IPS DF 6.9 (cell line): ENCODE measurements at places on chromosomes 11 and 22.

- no peak for DNase-seq
Observed at GRCh38 chr11:33884035-33884434, 7.8 kb downstream of the LMO2 start.

DNA sequence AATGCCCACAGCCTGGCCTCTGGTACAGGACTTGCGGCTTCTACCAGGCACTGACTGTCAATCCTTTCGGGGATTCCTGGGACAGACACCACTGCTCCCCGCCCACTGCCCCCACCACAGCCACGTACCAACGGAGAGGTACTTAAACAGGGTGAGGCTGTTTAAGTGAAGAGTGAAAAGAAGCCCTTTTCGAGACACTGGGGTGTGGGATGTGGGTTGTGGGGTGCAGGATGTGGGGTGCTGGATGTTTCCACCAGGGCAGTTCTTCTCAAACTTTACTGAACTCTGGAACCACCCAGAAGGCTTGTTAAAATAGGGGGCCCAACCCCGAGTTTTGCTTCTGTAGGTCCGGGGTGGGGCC, 34.2 kb upstream of the PRR5 start:
- DNase-seq: no peak

- no peak for DNase-seq
Observed at GRCh38 chr11:132471466-132471865, 1060.8 kb downstream of the OPCML start.

DNA sequence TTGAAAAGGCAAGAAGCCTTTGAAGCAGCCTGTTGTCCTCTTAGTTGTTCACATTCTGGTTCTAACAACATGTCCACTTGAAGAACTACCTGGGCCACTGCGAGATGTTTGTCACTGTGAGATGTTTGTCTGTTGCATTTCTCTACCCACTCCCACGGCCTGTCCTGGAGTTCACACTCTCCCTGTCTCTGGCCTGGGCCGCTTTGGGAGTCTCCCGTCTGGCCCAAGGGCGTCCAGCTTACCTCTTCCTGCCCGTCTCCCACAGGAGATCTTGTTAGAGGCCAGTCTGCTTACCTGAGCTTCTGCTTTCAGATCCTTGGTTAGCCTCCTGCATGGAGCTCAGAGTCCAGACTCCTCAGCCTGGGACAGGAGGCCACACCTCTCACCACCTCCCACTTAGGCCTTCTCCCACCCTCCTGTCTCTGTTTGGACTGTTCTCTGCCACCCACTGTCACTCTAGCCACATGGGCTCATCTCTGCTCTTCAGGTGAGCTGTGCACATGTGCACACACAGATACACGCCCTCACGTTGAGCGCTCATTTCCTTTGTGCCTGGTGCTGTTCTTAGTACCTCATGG, 66.0 kb downstream of the TBC1D22A start:
- no peak for DNase-seq

- DNase-seq: no peak
Observed at GRCh38 chr22:37488337-37489135, 2.4 kb upstream of the MFNG start.
